ENCODE measurements at places on chromosomes 11 and 22.
A peak's percentile ranks its signal among the peaks of the same experiment; 100 is the strongest.

GRCh38 chr22:27780161-27780575 is 21.4 kb downstream of the MN1 start:
- DNase-seq, result no peak

GRCh38 chr22:47233316-47234243 is 471.1 kb downstream of the TBC1D22A start:
- DNase-seq, result no peak

GRCh38 chr22:38489561-38490145 is 16.5 kb downstream of the DDX17 start:
- DNase-seq, result no peak

GRCh38 chr11:65504674-65505465 is 6.0 kb downstream of the MALAT1 start:
- DNase-seq, result no peak

DNA sequence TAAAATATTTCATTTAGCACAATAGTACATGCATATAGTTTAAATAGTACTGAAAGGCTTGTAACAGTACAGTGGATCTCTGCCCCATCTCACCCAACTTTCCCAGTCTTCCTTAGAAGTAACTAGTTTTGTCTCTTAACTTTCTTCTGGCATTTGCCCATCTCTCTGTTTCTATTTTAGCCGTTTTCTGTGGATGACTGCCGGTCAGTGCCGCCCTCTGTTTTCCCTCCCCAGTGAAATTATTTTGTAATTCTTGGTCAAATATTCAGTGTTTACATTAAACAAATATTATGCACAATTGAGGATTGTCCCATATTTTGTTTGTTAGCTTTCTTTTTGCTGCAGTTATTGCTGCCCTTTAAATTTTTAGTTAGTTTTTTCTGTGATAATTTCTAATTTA is 8.3 kb downstream of the PDHX start:
- no peak for DNase-seq

GRCh38 chr11:74735365-74735928 is 4.2 kb upstream of the CHRDL2 start:
- DNase-seq, result no peak

DNA sequence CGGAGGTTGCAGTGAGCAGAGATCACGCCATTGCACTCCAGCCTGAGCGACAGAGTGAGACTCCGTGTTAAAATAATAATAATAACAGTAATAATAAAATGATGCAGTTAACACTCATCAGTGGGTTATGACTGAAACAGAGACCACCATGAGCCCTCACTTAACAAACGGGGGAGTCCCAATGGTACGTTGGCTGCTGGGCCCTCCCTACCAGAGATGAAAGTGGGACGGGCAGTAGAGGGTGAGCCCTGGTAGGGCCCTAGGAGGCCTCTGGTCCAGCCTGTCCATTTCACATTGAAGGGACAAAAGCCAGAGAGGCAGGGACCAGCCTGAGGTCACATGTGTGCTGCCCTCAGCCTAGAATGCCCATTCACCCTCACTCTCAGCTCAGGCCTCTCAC is 13.7 kb upstream of the KIAA0930 start:
- no peak for DNase-seq

- DNase-seq, result no peak
Observed at GRCh38 chr11:26037716-26038115, 294.2 kb upstream of the ANO3 start.

GRCh38 chr22:43488031-43488866 is 76.4 kb downstream of the MPPED1 start:
- peak; percentile 17 for DNase-seq

All from putamen (tissue), 1 donor.